ENCODE measurements at places on chromosomes 13 and 19.

GRCh38 chr13:111303559-111303958 lies 16.9 kb upstream of the TEX29 start:
- DNase-seq: no peak

DNA sequence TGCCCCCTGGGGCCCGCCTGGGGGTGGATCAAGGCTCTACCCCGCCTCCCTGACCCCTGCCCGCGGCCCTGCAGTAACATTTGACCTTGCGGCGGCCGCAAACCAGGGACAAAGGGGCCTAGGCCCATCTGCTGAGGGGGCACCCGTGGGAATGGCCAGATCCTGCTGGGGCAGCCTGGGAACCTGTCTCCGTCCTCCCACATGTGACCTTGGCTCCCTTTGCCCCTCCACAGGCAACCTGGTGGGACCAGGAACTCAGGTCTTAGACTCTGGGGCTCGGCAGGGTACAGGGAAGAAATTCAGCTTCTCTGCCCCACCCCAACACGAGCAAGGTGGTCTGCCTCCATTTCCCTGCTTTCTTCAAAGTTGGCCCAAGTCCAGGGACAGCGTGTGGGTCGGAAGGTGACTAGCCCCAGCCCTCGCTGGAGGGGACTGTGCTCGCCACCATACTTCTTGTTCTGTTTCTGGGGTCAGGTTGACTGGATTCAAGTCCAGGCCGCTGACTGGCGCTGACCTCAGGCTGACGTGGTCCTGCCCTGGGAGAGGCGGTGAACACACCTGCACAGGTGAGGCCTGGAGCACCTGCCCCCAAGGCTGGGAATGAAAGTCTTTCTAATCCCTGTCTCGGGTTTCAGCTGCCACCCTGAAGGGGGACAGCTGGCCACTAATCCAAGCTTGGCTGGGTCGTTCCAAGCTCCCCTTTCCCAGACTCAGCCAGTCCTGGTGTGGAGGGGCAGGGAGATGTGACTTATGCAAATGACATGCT lies 2.5 kb upstream of the NR2F6 start:
- DNase-seq: no peak

GRCh38 chr13:43629691-43630480 lies 156.9 kb downstream of the ENOX1 start:
- DNase-seq: no peak

GRCh38 chr19:46579361-46579879 lies 21.7 kb upstream of the CALM3 start:
- DNase-seq: no peak

DNA sequence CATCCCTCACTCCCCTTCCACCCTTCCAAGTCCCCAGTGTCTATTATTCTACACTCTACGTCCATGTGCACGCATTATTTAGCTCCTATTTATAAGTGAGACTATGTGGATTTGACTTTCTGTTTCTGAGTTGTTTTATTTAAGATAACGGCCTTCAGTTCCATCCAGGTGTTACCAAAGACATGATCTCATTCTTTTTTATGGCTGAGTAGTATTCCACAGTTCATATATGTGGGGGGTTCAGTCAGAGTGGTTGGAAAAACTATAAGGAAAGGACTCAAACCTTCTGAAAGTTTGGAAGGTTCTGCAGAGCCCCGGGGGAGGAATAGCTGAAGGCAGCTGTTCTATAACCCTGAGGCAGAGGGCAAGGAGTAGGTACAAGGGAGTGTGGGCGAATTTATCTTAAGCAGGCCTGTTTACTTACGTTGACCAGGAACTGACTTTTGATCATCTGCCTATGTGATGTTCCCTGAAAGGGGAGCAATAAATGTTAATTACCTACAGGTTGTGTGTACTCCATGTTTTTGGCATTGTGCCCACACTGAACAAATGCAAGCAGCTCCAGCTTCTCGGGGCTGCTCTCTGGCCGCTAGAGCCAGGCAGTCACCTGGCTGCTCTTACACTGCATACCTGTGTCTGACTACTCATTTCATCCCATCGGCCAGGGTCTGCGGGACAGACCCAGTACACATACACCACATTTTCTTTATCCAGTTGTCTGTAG lies 13.5 kb upstream of the ADGRE1 start:
- DNase-seq: no peak

DNA sequence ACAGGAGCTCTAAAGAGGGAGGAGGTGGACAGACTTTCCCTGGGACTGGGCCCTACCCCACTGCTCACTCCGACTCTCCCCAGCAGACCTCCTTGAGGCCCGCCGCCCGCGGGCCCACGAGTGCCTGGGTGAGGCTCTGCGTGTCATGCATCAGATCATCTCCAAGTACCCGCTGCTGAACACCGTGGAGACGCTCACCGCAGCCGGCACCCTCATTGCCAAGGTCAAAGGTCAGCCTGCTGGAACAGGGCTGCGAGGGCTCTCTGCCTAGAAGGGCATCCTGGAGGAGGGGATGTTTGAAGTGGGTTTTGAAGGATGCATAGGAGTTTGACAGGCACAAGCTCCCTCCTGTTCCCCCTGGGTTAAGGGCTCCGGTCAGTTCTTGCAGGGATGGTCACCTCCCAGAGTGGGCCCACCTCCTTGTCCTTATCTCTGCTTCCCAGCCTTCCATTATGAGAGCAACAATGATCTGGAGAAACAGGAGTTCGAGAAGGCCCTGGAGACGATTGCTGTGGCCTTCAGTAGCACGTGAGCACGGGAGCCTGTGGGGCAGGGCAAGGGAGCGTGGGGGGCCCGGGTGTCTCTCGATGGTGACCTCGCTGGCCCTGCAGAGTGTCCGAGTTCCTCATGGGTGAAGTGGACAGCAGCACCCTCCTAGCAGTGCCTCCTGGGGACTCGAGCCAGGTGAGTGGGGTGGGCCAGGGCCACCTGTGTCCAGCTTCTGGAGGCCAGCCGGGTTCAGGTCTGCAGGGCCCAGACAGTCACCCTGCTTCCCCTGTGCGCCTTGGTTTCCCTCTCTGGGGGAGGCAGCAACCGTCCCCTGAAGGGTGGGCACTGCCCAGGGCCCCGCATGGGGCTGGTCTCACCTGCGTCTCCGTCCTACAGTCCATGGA lies 6.3 kb downstream of the ARHGAP45 start:
- no peak for DNase-seq

DNA sequence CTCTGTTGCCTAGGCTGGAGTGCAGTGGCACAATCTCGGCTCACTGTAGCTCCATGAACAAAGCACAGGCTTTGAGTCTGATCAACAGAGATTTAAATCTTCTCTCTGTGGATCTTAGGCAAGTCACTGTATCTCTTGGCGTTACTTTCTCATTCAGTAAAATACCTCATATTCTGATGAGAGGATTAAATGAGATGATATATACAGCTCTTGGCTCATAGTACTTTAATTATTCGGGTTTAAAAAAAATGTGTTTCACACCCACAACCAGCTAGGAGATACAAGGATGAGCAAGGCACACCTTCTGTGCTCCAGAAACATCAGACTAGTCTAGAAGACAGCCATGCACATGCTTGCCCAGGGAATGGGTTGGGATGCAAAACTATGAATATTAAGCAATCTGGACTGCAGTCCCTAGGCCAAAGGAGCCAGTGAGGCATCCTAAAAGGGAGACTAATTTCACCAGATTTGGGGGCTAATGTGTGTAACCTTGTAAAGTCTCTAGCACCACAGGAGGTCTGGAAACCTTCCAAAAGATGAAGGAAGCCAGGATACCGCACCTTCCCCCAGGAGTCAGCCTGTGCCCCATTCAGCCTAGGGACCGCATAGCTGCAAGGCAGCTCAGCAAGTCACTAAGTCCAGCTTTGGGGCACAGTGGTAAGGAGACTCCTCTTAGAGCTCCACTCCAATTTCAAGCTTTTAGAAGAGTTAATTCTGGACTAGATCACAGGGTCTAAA lies 2.5 kb downstream of the VPS36 start:
- DNase-seq: no peak

DNA sequence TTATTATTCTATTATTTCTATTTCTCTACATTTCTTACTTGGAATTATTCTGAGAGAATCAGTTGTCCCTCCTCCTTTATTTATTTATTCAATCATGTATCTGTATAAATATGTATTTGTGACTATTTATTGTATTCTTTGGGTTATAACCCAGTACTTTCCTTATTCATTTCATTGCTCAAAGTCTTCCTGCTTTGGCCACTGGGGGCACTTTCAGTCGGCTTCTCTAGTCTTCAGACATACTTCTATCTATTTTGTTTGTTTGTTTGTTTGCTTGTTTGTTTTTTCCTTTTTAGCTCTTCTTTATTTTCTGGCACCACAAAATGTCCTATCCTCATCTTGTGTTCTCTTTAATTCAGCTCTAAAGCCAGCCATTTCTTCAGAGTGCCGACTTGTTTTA lies 260.4 kb downstream of the NALCN start:
- DNase-seq: no peak

- no peak for DNase-seq
Measured at GRCh38 chr13:89352384-89352783, 1681.2 kb downstream of the SLITRK5 start.

- DNase-seq: no peak
Measured at GRCh38 chr19:44975444-44975843, 20.3 kb downstream of the CLPTM1 start.

DNA sequence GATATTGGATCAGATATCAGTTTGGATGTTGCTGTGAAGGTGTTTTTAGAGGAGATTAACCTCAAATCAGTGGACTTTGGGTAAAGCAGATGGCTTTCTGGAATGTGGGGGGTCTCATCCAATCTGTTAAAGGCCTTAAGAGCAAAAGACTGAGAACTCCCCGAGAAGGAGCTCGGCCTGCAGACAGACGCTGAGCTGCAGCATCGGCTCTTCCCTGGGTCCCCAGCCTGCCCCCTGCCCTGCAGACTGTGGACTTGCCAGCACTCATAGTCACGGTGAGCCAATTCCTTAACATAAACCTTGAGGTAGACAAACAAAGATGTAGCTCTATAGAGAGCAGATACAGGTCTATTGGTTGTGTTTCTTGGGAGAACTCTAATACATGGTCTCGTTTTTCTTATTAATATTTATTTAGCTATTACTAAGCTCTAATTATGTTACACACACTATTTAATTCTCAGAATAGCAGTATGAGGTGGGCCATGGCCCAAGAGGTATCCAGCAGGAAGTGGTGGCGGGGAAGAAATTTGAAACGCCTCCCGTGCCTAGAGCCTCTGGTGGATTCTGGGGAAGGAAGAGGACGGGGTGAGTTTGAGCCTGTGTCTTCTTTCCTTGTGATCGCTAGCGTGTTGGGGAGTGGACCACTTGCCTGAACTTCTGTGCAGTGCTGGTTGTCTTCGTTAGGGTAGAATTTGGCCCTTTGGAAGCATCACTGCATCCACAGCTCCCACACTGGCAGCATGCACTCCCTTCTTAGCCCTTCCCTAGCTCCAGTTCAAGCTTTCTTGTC lies 305.3 kb downstream of the TEX29 start:
- DNase-seq: no peak

- DNase-seq: no peak
Measured at GRCh38 chr13:103356226-103356864, 290.1 kb upstream of the SLC10A2 start.

GRCh38 chr19:45717983-45718650 lies 12.6 kb downstream of the FBXO46 start:
- DNase-seq: no peak

DNA sequence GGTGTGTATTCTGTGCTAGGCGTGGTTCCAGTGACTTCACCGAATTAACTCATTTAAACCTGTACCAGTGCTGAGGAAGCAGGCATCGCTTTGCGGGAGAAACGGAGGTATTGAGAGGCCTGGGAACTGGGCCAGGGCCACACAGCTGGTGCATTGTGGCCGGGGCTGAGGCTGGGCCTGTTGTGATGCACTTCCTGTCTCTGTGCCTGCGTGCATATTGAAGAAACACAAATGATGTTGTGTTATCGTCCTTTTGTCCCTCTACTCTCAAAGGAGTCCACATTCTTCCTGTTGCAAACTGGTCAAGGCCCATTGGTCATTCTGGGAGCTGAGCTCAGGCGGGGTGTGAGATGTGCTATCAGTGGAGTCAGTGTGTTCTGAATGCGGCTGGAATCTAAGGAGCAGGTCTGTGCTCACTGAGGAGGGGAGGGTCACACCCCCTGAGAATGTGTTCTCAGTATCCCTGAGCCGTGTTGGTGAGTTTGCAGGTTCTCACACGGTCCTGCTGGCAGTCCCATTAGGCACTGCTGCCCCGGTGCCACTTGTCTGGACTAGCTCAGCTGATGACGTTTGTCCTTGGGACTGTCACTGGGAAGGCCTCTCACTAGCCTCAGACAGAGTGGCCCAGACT lies 62.1 kb downstream of the ARHGEF7 start:
- no peak for DNase-seq

GRCh38 chr19:29682236-29682895 lies 17.1 kb downstream of the PLEKHF1 start:
- DNase-seq: no peak

DNA sequence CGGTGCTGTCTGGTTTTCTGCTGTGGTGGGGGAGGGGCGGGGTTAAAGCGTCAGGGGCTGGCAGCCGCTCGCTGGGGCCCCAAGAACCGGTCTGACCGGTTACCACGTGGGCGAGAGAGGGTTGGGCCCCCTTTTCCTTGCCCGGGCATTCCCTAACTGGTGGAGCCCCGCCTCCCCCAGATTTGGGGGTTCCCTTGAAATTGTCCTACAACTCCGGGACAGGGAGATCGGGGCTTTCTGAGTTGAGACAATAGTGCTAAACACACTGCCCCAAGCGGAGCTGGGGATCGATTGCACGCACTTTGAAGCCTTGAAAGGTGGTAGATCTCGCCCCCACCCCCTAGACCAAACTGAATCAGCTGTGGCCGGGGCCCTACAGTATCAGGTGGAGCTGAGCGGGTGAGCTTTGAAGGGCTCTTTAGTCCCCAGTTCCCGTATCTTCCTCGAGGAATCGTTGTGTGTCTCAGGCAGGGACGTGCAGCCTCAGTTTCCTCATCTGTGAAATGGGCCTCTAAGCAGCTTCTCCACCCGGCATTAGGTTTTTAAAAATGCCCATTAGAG lies 4.8 kb downstream of the IER2 start:
- peak; percentile 75 for DNase-seq

DNA sequence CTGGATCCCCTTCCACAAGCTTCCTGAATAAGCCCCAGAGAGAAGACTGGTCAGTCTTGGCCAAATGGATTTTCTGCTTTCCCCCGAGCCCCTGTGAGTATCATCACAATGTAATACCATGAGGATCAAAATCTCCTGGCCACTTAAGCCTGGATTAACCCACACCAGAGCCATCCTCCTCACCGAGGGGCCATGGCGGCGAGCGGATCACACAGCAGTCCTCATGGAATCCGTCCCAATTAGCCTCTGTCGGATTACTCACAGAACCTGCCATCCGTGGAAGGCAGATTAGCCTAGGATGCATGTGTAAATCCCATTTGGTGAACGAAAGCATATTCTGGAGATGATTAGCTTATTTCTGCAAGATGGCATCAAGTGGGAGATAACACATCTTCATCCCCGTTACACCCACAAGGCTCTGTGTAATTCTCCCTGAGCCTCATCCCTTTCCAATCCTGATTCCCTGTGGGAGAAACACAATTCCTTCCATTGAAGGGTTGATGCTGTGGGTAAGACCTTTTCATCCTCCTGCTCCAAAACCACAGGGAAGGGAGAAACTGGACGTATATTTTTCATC lies 42.5 kb downstream of the GNG7 start:
- DNase-seq: no peak

- DNase-seq: no peak
Measured at GRCh38 chr13:50370303-50370950, 355.2 kb downstream of the KCNRG start.

- no peak for DNase-seq
Measured at GRCh38 chr19:15614507-15615379, at the start of gene CYP4F8. CYP4F8 (plus strand) TSS chr19:15615218; CDS start chr19:15615617, 399 bp downstream.

Measured in stimulated activated CD4-positive, alpha-beta T cell treated with anti-CD3 and anti-CD28 coated beads, Interleukin-12 subunit alpha, Interleukin-12 subunit beta, amount 100 ng/mL, for 48 hours (primary cell).